ENCODE measurements at places on chromosomes 5 and 9.

DNA sequence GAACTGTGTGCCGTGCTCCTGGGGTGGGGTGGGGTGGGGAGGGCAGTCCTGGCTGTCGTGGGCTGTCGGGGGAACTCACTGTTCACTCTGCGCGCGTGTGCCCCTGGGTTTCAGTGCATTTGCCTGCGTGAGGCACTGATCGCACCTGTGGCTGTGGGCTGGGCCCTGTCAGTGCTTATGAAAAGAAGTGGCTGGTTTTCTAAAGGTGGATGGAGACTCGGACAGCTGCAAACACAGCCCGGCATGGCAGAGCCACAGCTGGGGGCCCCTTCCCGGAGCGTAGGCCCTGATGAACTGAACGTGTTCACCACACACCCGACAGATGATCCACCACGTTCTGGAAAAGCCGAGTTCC, 42.7 kb downstream of the NKD2 start:
- DNase-seq = no peak

GRCh38 chr9:18379073-18379811, 94.7 kb upstream of the ADAMTSL1 start:
- DNase-seq = no peak

- no peak for DNase-seq
Measured at GRCh38 chr9:92501671-92502393, 19.5 kb upstream of the ASPN start.

- DNase-seq = no peak
Measured at GRCh38 chr5:3009605-3010004, 258.1 kb upstream of the IRX2 start.

Data from HL-60 (cell line).